Activated gamma-delta T cell (primary cell): ENCODE measurements at places on chromosomes 16 and 17.

GRCh38 chr17:38687286-38687685, 12.5 kb upstream of the EPOP start:
- no peak for DNase-seq

- no peak for DNase-seq
Observed at GRCh38 chr17:12859520-12859919, 70.2 kb downstream of the ARHGAP44 start.

GRCh38 chr16:86095131-86095752, 196.3 kb downstream of the IRF8 start:
- no peak for DNase-seq

DNA sequence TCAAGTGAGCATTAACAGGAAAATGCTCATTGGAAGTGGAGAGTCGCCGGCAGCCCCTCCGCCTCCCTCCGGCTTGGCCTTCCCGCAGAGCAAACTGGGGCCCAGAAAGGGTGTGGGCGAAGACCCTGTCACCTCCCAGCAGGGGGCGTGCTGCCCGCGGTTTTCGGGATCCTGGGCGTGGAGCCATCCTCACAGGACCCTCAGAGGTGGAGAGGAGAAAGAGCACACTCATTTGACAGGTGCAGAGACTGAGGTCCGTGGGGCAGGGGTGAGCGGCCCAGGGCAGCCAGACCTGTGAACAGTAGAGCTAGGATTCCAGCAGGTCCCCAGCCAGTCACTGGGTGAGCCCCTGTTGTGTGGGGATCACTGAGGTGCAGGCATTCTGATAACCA, 1002.9 kb downstream of the KCNJ18 start:
- no peak for DNase-seq

DNA sequence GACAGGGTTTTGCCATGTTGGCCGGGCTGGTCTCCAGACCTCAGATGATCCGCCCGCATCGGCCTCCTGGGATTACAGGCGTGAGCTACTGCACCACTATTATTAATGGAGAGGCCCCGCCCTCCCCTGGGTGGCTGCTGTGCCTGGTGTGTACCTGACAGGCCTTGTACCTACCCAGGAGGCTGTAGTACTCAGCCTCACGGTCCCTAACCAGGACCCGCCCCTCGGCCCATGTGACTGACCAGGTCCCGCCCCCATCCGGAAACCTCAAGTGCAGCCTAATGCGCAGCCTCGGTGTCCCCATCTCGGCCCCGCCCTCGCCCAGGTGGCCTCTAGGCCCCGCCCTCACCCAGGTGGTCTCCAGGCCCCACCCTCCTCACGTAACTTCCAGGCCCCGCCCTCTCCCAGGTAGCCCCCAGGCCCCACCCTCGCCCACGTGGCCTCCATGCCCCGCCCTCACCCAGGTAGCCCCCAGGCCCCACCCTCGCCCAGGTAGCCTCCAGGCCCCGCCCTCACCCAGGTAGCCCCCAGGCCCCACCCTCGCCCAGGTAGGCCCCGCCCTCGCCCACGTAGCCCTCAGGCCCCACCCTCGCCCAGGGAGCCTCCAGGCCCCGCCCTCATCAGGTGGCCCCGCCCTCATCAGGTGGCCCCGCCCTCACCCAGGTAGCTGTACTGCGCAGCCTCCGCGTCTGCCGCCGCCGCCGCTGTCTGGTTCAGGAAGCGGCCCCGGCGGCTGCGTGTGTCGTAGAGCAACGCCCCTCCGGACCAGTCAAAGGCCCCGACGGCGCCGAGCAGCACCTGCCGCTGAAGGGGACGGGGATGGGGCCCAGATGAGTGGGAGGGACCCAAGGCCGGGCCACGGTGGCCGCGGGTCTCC, 31.0 kb downstream of the HASPIN start:
- DNase-seq = peak; percentile 66

- DNase-seq = no peak
Observed at GRCh38 chr17:72362376-72363088, 241.7 kb downstream of the SOX9 start.

DNA sequence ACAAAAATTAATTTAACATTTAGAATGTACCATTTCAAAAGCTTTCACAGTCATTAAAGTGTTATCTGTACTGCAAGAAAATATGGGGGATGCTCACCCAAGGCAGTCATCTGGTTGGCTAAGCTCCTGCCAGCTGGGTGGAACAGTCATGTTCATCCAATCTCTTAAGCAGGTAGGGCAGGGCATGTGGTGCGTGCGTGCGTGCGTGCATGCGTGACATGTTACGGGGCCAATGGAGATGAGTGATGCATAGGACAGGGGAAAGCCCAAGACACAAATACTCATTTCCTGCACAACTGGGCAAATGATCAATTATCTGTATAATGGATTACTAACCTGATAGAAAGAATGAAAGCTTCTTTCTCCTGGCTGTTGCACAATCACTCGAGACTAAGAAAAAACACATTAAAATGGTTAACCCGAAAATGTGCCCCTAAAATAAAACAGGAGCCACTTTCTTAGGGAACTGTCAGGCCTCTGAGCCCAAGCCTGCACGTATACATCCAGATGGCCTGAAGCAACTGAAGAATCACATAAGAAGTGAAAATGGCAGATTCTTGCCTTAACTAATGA, 104.4 kb downstream of the MYO1D start:
- no peak for DNase-seq

DNA sequence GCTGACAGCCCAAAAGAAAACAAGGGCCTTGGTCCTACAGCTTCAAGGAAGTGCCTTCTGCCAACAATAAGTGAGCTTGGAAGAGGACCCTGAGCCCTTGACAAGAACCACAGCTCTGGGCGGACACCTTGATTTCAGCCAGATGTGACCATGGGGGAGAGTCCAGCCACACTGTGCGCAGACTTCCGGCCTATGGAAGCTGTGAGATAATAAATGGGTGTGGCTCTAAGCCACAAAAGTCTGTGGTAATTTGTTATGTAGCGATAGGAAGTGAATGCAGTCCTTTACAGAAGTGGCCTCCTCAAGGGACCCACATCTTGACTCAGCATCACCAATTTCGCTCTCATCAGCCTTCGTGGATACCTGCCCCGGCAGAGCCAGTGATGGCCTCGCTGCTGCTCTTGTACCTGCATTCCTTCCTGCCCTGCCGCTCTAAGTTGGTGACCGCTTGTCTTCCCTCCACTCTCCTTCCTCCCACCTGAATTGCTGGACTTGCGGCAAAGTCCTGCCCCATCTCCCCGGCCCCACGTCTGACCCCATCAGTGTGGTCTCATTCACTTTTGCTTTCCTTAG, 29.3 kb downstream of the PRSS54 start:
- no peak for DNase-seq

- no peak for DNase-seq
Observed at GRCh38 chr17:48718227-48718760, 4.0 kb downstream of the PRAC1 start.

GRCh38 chr16:50295541-50296132, 29.3 kb downstream of the ADCY7 start:
- DNase-seq = no peak

DNA sequence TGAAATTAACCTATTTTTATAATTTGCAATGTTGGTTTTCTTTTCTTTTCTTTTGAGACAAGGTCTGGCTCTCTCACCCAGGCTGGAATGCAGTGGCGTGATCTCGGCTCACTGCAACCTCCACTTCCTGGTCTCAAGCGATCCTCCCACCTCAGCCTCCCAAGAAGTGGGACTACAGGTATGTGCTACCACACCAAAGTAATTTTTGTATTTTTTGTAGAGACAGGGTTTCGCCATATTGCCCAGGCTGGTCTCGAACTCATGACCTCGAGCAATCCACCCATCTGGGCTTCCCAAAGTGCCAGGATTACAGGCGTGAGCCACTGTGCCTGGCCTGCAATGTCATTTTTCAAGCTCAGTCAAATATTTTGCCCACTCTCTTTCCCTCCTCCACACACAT, 36.0 kb downstream of the MYH11 start:
- DNase-seq = no peak

DNA sequence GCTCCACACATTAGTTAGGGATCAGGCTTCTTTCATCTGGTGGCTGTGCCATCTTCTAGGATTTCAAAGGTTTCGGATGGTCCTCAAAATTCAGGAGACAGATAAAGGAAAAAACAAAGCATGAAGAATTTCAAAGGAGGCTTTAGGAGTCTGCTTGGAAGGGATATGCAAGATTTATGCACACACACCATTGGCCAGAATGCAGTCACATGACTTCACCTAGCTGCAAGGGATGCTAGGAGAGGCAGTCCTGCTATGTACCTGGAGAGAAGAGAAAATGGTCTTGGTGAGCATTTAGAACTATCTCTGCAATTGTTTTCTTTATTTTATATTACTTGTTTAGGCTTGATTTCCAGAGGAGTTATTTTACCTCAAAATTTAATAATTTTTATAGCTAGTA, 174.6 kb downstream of the PCTP start:
- DNase-seq = no peak

GRCh38 chr16:71328151-71328550, 30.4 kb upstream of the CALB2 start:
- no peak for DNase-seq

GRCh38 chr17:51435171-51435552, 174.8 kb downstream of the UTP18 start:
- no peak for DNase-seq
